Activated CD4-positive, alpha-beta T cell treated with anti-CD3 and anti-CD28 coated beads, Interleukin-2, amount 50 U/mL, for 48 hours (primary cell): ENCODE measurements at places on chromosomes 7 and 10.

DNA sequence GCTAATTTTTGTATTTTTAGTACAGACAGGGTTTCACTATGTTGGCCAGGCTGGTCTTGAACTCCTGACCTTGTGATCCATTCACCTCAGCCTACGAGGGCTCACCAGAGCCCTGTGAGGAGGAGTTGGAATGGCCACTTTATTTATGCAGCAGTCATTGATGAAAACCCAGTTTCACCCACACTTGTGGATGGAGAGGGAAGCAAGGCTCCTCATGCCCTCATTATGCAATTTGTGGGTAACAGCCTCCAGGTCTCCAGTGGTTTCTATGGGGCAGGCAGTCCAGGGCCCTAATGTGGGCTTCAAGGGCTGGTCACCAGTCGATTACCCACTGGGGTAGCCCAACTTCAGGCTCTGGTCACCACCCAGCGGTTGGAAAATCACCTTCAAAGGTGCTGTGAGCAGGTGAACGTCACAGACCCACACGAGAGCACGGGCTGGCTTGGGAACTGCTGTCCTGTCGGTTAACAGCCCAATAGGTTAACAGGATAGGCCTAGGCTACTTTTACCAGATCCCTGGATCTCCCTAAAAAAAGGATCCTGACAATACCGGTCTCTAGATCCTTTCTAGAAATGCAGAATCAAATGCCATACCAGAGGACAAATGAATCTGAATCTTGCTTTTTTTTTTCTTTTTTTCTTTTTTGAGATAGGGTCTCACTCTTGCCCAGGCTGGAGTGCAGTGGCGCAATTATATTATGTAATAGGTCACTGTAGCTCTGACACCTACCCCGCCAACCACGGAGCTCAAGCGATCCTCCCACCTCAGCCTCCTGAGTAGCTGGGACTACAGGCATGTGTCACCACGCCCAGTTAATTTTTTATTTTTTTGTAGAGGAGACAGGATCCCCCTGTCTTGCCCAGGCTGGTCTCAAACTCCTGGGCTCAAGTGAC lies 97.8 kb downstream of the SLC37A3 start:
- no peak for DNase-seq

DNA sequence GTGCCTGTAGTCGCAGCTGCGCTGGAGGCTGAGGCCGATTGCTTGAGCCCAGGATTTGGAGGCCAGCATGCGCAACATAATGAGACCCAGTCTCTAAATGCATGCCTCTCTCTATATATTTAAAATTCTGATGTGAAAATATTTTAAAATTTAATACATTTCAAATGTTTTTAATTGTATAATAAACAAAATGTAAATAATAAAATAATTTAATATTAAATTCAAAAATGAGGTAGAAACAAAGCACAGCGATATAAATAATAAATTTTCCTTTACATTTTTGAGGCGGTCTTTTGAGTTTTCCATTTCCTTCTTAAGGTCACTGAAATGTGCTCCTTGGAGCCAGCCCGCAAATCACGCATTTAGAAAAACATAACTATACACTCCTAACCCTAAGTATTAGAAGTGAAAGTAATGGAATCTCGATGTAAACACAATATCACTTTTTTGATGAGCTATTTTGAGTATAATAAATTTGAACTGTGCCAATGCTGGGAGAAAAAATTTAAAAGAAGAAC lies 523 bp upstream of the CDK1 start:
- DNase-seq, result no peak

GRCh38 chr10:31847515-31847914 lies 81.1 kb downstream of the ARHGAP12 start:
- no peak for DNase-seq

DNA sequence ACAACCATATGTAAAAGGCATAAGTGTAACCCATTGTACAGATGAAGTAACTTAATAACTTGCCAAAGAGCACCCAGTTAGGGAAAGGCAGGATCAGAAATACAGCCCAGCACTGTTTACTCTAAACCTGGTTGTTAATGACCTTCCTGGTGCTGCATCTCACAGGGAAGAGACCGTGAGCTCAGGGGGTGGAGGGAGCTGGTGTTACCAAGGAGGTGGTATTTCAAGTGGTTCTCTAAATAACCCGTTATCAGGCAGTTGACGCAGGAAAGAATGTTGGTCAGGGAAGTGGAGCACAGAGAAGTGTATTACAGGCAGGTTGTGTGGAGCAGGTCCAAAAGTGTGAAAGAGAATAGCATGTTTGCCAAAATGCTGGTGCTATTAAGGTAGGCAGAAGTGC lies 4.4 kb upstream of the ST7 start:
- DNase-seq, result no peak

DNA sequence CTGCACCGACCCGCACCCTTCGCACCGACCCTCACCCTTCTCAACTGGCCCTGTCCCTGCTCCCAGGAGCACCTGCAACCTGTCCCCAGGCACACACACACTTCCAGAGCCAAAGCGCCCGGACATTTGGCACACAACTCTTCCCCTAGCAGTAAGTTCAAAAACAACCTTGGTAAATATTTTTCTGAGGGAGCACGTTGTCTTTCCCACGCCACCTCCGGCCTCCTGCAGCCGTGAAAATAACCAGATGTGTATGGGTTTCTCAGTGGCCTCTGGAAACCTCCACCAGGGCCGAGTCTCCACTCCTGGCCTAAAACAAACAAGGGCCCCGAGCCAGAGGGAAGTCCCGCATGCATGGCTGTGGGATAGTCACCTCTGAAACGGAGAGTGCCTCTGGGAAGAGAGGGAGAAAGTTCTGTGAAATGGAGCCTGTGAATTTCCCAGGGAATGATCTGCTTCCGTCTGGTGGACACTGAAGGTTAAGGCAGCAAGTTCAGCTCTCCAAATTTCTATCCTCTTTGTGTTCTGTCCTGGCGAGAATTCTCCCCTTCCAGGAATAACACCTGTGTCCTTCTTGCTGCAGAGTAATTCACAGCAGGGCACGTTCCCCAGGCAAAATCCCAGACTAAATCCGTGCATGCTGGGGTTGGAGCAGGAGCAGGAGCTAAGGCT lies 15.8 kb downstream of the PODXL start:
- DNase-seq, result no peak

DNA sequence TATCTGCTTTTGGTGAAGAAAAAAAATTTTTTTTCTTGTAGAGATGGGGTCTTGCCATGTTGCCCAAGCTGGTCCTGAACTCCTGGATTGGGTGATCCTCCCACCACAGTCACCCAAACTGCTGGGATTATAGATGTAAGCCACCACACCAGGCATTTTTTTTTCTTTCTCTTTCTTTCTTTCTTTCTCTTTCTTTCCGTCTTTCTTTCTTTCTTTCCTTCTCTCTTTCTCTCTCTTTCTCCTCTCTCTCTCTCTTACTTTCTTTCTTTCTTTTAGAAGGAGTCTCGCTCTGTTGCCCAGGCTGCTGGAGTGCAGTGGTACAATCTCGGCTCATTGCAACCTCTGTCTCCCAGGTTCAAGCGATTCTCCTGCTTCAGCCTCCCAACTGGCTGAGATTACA lies 3.5 kb upstream of the UBE2D4 start:
- no peak for DNase-seq

- no peak for DNase-seq
Observed at GRCh38 chr7:142513178-142513955, 235.9 kb upstream of the PRSS1 start.

GRCh38 chr7:141568227-141568626 lies 17.0 kb downstream of the AGK start:
- no peak for DNase-seq

DNA sequence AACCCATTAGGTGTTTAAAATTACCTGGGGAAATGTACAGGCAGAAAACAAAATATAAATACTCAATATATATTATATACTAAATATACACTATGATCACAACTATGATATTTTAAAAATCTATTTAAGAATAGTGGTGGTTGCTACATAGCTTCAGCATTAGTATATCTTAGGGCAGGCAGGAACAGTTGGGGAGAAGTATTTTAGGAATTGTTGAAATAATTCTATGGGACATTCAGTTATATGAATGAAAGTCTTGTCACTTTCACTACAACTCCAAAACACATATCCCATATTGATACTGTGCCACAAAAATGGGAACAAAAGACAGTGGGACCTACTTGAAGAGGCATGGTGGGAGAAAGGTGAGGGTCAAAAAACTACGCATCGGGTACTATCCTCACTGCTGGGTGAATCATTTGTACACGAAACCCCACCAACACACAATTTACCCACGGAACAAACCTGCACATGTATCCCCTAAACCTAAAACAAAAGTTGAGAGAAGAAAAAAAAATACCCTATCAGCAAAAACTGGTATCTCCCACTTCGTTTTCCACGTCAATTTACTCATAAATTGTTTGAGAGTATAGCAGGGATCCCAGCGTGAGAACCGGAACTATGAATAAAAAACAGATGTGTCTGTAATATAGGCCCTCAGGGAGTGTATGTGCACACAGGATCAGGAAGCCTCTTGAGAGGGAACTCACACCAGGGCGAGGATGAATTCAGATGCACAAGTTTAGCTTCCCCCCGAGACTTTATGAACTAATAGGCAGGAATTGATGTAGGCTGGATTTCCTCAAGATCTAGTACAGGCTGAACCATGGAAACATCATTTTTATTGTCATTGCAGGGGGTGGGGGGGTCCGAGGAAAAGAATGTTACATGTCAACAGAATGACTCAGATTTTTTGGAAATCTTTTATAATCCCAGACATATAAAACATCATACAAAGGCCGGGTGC lies 16.2 kb downstream of the SLC16A12 start:
- no peak for DNase-seq

DNA sequence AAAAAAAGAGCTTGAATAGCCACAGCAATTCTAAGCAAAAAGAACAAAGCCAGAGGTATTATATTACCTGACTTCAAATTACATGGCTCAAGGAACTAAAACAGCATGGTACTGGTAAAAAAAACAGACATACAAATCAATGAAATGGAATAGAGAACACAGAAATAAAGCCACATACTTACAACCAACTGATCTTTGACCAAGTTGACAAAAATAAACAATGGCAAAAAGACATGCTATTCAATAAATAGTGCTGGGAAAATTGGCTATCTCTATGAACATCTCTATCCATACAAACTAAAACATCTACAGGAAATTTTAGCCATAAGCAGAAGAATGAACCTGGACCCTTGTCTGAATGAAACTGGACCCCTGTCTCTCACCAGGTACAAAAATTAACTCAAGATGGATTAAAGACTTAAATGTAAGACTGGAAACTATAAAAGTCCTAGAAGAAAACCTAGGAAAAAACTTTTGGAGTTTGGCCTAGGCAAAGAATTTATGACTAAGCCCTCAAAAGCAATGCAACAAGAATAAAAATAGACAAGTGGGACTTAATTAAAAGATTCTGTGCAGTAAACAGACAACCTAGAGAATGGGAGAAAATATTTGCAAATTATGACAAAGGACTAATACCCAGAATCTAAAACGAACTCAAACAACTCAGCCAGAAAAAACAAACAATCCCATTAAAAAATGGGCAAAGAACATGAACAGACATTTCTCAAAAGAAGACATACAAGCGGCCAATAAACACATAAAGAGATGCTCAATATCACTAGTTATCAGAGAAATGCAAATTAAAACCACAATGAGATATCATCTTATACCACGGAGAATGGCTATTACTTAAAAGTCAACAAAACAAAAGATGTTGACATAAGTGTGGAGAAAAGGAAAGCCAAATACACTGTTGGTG lies 72.8 kb upstream of the DDC start:
- DNase-seq, result no peak

- DNase-seq, result peak; percentile 55
Observed at GRCh38 chr10:123154711-123155505, 706 bp downstream of the BUB3 start.

DNA sequence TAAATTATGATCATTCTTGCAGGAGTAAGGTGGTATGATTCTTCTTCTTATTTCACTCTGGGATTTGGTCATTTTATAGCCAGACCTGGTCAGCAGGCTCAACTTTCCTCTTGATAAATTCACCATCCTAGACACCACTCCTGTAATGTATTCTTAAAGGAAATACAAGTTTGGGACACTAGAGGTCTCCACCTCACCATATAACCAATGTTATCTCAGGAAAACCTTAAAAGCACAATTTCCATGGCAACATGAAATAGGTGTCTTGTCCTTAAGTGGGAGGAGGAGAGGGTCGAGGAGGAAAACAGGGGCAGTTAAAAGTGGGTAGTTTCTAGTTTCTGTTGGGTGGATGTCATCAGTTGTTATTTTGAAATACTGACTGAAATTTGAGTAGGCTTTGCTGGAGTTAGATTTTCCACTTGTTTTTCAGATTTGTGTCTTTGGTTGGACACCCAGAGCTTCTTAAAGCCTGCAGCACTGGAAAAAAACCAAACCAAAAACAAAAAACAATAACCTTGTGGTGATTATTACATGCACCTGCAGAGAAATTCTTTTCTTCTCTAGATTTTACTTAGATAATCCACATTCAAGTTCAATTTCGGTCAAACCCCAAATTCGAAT lies 163.1 kb downstream of the PRKCQ start:
- DNase-seq, result no peak

DNA sequence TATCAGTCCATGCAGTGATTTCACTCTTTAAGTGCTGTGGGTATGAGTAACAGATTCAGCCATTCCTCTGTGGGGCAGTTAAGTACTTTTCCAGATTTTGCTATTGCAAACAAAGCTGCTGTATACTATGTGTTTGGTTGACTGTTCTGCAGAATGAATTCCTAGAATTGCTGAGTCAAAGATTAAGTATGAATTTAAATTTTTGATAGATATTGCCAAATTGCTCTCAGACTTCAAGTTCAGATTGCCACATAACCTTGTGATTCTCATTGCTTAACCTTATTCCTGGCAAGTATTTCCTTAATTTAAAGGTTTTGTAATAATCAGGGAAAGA lies 21.6 kb upstream of the SAR1A start:
- DNase-seq, result no peak

GRCh38 chr7:51299391-51300133 lies 17.0 kb downstream of the COBL start:
- no peak for DNase-seq

DNA sequence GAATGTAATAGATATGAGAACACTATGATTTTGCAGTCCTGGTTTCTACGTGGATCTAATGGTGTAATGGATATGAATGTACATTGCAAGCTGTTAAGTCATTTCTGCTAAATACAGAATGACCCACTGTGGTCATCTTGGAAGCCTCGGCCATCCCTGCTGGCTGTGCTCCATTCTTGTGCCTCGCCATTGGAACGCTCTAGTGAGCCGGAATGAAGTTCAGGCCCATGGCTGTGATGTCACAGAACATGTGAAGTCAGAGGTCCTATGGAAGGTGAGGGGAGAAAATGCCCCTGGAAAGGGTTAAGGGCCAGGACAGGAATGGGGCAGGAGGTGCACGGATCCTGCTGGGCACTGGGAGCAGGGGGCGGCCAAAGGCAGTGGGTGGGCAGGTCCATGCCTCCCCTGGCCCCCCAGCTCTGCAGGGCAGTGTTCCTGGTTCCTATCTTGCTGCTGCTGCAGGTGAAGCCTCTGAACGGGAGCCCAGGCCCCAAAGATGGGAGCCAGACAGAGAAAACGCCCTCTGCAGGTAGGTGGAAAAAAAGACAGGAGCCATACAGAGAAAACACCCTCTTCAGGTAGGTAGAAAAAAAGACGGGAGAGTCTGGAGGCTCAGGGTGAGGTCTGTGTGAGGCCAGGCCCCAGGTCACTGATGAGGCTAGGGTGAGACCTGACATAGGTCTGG lies at the start of gene LLCFC1:
Gene LLCFC1 (plus strand): TSS at position 259 of the 685 bp plus-strand sequence. CDS start 138 bp downstream, at position 397.
- peak; percentile 3 for DNase-seq
